ENCODE measurements at places on chromosomes 11 and 22.
A peak's percentile ranks its signal among the peaks of the same experiment; 100 is the strongest.

DNA sequence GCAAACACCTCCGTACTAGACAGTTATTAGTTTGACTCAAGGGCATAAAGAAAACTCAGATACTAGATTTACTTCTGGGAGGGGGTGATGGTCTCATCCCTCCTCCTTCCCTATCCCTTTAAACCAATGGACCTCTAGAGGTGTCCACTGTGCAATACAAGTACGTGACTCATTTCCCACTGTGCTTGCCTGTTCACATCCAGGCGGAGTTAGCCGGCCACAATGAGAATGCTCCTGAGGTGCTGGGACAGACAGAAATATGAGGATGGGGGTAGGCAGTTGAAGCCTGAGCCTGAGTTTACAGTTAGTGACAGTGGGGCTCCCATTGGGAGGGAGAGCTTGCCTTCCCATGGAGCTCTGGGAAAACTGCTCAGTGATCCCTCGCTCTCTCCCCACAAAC is 8.4 kb upstream of the PMM1 start:
- peak; percentile 86 for DNase-seq

GRCh38 chr22:41975299-41976069 is 6.2 kb downstream of the SEPTIN3 start:
- DNase-seq, result no peak

- DNase-seq, result no peak
Measured at GRCh38 chr11:92642177-92642931, 327.1 kb upstream of the MTNR1B start.

DNA sequence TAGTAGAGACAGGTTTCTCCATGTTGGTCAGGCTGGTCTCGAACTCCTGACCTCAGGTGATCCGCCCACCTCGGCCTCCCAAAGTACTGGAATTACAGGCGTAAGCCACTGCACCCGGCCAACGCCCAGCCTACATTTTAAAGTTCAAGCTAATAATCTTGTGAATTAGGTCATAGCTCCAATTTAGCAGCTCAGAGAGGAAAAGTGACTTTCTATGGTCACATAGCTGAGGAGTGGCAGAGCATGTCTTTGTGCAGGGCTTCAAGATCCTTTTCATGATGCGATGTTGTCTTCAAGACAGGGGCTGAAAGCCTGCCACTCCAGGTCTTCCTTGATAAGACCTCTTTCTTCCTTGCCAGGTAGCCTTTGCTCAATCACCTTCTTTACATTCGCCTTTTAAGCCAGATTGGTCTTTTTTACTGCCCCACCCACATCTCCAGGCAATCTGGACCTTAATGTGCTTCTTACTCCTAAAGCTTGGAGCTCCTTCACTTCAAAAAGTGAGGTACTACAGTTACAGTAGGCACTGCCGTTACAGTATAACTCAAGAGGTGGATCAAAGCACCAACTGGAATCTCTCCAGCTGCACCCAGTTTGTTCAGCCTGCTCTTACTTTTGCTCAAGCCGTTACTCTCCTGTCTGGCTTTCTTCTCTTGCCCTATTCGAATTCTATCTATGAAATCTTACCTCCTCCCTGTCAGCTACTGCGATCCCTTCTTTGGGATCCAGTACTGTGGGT is 18.2 kb downstream of the YWHAH start:
- DNase-seq, result no peak

- no peak for DNase-seq
Measured at GRCh38 chr11:726278-727220, 20.5 kb downstream of the EPS8L2 start.

- DNase-seq, result no peak
Measured at GRCh38 chr22:44640618-44641155, 61.3 kb upstream of the PRR5 start.

- no peak for DNase-seq
Measured at GRCh38 chr22:45203150-45203951, 37.3 kb downstream of the KIAA0930 start.

GRCh38 chr11:4682623-4683419 is 14.8 kb downstream of the OR51E2 start:
- DNase-seq, result peak; percentile 18

DNA sequence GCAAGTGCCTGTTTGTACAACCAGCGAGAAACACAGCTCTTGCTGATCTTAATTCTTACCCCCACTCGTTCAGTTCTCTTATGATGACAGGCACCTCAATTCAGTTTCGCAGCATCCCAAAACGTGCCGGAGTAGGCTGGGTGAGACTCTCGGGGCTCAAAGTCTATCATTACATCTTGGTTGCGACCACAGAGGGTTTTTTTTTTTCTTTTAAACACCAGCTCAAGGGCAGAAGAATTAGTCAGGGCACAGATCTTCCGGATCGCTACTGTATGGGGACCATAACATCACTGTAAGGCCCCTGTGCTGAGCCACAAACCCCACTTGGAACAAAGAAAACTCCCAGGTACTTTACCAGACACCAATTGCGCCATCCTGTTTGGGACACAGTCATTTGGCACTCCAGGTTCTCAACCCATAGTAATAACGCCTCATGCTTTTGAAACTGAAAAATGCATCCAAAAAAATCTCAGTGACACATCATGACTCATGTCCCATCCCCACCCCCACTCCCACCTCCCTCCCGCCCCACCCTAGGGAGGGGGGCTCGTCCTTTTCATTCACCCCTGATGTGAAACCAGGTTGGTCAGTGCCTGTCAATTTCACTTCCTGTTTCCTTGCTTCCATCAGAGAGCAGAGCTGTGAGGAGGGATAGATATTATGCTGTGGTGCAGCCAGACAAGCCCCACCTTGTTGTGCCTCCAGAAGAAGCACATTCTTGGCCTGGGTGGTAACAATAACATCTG is 41.0 kb upstream of the CD5 start:
- no peak for DNase-seq

DNA sequence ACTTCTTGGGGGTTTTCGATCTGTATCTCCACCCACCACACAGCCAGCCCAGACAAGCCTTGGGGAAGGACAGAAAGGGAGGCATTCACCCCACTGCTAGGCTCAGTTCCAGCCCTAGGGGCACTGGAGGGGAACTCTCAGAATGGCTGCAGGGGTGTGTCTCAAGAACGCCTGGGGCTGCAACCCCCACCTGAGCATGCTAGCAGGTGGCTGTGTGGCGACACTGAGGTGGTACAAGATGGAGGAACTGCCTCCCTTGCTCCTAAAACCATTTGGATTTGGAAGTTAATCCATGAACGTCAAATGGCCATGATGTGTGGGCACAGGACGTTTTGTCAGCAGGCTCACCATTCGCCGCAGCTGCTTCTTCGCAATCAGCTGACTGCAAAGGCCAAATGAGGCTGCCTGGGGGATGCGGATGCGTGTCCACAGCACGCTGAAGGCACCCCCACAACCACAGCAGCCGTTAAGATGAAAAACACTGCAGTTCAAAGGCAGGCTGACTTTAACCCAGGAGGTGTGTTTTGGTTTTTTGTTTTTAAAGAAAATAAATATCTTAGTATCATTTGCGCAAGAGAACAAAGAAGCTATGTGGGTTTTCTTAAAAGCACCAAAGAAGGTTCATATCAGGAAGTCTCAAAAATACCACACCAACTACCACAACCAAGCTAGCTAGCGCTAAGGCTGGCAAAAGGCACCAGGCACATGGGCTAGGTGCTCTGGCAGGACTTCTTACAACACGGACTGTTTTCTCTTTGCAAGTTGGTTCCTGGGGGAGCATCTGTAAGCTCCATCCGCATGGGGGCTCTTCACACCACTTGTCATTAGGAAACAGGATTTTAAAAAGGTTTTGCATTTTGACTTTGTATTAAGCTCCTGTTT is 22.2 kb upstream of the NAP1L4 start:
- DNase-seq, result no peak

DNA sequence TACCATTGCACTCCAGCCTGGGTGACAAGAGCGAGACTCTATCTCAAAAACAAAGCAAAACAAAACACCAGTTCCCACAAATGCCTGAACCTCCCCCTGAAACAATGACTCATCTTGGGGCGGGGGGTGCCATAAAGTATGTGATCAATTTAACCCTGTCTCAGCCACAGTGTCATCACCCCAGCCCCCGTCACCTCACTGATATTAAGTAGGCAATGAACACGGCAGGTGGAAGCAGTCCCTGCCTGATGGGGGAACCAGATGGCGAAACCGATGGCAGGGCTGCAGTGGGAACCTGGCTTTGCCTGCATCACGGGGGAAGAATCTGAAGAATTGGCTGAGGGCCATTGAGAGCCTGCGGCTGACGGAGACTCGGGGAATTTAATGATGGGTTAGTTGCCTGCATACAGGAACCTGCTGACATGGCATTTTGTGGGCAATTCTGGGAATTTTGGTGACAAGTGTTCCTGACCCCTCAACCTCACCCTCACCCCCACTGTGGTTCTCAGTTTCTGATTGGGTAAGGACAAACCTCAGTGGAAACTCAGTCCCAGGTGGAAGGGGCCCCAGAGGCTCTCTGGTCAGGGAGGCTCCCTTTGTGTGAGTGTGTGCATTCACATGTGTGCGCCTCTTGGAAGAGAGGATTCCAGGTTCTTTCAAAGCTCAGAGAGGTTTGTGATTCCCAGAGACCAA is 39.1 kb upstream of the SHISAL1 start:
- DNase-seq, result peak; percentile 93

GRCh38 chr22:38034278-38034882 is 22.8 kb upstream of the PICK1 start:
- peak; percentile 99 for DNase-seq

GRCh38 chr11:12817681-12818332 is 143.6 kb downstream of the TEAD1 start:
- DNase-seq, result no peak

GRCh38 chr11:66115638-66116301 is 45.7 kb downstream of the PACS1 start:
- DNase-seq, result no peak

GRCh38 chr11:110092515-110093406 is at the start of gene ZC3H12C:
ZC3H12C (plus strand) TSS chr11:110093392; CDS start chr11:110093412, 20 bp downstream.
- peak; percentile 79 for DNase-seq

DNA sequence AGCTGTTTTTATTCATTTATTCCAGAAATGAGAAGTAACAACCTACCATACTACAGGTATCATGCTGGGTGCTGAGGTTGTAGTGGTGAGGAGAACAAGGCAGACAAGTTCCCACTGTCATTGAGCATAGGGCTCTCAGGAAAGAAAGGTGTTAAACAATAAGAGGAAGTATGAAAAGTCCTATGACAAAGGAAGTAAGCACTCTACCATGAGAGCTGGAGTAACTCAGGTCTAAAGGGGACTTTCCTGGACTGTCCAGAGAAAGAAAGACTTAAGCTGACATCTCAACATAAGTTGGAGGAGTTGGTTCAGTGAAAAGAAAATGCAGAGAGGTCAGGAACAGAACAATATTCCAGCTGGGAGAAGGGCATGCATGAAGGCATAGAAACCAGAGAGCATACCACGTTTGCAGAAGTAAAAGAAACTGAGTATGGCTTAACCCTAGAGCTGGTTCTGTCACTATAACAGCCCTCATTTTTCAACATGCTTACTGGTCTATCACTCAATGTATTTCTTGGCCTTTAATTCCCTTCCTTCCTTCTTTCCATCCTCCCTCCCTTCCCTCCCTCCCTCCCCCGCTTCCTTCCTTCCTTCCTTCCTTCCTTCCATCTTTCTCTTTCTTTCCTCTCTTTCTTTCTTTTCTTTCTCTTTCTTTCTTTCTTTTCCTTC is 137.8 kb upstream of the BDNF start:
- DNase-seq, result no peak

GRCh38 chr11:15159085-15159484 is 44.4 kb downstream of the INSC start:
- peak; percentile 38 for DNase-seq

DNA sequence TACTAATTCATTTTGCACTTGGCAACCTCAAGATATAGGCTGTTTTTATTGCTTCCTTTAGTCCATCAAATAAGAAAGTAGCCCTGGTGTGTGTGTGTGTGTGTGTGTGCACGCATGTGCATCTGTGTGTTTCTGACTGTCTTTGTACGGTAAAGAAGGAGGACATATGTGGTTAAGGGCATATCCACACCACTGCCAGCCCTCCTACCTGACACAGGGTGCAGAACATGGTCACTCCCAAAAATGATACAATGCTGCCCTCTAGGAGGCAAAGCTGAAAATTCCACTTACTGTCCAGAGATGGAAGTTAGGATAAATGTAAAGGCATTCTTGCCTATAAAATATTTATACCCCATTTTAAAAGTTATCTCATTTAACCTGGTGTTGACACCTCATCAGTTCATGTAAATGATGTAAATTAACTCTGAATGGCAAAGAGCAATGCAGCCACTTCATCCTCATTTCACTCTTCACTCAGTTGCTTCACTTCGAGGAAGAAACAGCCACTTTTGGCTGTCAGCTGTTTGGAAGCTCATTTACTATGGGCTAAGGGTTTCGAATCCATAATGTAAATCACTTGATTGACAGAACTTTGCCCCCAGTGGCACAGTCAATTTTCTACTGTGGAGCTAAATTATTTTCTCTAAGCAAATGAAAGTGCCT is 83.1 kb upstream of the MTNR1B start:
- peak; percentile 69 for DNase-seq

DNA sequence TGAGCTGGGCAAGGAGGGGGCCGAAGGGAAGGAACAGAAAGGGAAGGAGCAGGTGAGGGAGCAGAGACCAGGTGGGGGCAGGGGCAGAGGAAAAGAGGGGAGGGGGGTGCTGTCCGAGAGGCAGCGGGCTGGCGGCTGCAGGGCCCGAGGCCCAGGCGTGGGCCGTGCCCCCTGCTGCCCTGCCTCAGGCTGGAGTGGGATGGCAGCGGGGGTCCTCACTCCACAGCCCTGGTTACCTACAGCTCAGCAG is 2.3 kb downstream of the IGF2 start:
- DNase-seq, result no peak

GRCh38 chr11:60870733-60871377 is 3.5 kb downstream of the ZP1 start:
- DNase-seq, result no peak

DNA sequence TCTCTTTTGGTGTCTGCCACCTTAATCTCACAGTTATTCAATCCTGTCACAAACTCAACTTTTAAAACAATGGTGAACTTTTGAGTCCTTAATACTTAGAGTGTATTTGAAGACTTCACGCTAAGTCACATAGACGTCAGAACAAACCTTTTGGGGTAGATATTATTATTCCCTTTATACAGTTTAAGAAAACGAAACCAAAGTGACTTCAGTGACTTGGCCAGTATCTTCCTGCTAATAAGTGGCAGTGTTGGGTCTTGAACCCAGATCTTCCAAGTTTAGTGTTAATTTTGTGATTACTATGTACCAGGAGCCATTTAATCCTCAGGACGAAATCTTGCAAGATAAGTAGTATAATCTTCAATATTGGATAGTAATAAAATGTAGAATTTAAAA is 691 bp downstream of the CEP295 start:
- no peak for DNase-seq

GRCh38 chr11:102239911-102240310 is 77.4 kb upstream of the BIRC3 start:
- DNase-seq, result no peak

Data from hepatic stellate cell (primary cell).